IMR-90 (cell line): ENCODE measurements at places on chromosomes 4 and X. TPM values are rescaled to one million over a fixed set of nuclear protein-coding genes. Genes with fewer than 3 reads are reported as not detected.

Gene SCD5
- 12.4 and 17.2 TPM in 2 replicates for total RNA-seq

Gene ABLIM2
- total RNA-seq: under 0.01 TPM in 2 replicates

Gene NSUN7
- not detected in 2 replicates for total RNA-seq

Gene RRAGB
- total RNA-seq: 9.1 and 17.2 TPM in 2 replicates

Gene CPLX1
- total RNA-seq: not detected in 2 replicates

Gene MAGEB2
- not detected in 2 replicates for total RNA-seq

Gene HTR2C
- total RNA-seq: not detected in 2 replicates

Gene UGT2A3
- not detected in 2 replicates for total RNA-seq

Gene PROM1
- total RNA-seq: not detected in 2 replicates

Gene RASGEF1B
- 0.28 and 0.36 TPM in 2 replicates for total RNA-seq

- peak overlapping the region; percentile 7 for H3K27ac ChIP-seq
- peak; percentile 83 for DNase-seq
- H3K36me3 ChIP-seq: no peaks in the 10 kb centered on the region
Measured at GRCh38 chrX:109872021-109872732, 130.7 kb upstream of the TMEM164 start.

GRCh38 chr4:6986781-6987587, 56.2 kb upstream of the TADA2B start:
- peak; percentile 90 for DNase-seq
- peak overlapping the region; percentile 95 for H3K4me3 ChIP-seq
- H3K27me3 ChIP-seq: no peaks in the 10 kb centered on the region
- 0 out of 2 replicates have a peak, but pooled peaks cover 3% of the 10 kb centered on the region for H3K36me3 ChIP-seq
- peaks cover 14% of the 10 kb centered on the region for H3K4me1 ChIP-seq
- peak overlapping the region; percentile 87 for H3K27ac ChIP-seq

- H3K27ac ChIP-seq: no peak overlapping the region
- H3K4me3 ChIP-seq: no peak overlapping the region
- peaks cover 11% of the 10 kb centered on the region for H3K27me3 ChIP-seq
- H3K4me1 ChIP-seq: peaks cover 4% of the 10 kb centered on the region; the same call in 1 of the 2 replicates
- no peaks in the 10 kb centered on the region for H3K36me3 ChIP-seq
- DNase-seq: no peak
Measured at GRCh38 chrX:46961574-46962283, 49.5 kb downstream of the JADE3 start.

- H3K27me3 ChIP-seq: no peaks in the 10 kb centered on the region
- H3K36me3 ChIP-seq: no peaks in the 10 kb centered on the region
- peaks cover 11% of the 10 kb centered on the region for H3K4me1 ChIP-seq
- no peak overlapping the region for H3K27ac ChIP-seq
- DNase-seq: no peak
Measured at GRCh38 chr4:85792376-85793232, 317.7 kb downstream of the ARHGAP24 start.

DNA sequence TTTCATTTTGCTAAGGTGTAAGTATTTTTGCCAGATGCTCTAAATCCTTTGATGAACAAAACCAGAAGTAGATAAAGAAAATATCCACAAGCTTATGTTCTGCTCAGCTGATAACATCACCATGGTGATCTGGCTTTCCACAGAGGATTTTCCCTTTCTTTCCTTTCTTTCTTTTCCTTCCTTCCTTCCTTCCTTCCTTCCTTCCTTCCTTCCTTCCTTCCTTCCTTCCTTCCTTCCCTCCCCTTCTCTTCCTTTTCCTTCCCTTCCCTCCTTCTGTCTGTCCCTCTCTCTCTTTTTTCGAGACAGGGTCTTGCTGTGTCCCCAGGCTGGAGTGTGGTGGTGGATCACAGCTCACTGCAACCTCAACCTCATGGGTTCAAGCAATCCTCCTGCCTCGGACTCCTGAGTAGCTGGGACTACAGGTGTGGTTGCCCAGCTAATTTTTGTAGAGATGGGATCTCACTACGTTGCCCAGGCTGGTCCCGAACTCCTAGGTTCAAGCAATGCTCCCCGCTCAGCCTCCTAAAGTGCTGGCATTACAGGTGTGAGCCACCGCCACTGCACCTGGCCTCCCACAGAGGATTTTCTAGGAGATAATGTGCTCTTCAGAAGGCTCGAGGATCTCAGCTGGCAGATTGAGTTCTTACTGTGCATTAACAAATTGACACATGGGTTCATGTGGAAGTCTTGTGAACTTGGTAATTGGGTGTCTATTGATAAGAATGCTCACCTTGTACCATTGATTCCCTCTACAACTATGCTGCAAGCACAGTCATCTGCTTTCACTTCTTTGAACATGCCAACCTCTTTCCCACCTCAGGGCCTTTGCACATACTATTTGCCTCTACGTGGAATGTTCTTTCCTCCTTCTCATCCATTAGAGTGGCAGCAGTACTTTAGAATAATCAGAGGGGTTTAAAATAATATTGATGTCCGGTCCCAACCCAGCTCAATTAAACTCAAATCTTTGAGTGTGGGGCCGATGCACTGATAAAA, 1.4 kb upstream of the RHOH start:
- H3K4me1 ChIP-seq: peaks cover 2% of the 10 kb centered on the region; the same call in 1 of the 2 replicates
- no peak for DNase-seq
- H3K4me3 ChIP-seq: no peak overlapping the region

DNA sequence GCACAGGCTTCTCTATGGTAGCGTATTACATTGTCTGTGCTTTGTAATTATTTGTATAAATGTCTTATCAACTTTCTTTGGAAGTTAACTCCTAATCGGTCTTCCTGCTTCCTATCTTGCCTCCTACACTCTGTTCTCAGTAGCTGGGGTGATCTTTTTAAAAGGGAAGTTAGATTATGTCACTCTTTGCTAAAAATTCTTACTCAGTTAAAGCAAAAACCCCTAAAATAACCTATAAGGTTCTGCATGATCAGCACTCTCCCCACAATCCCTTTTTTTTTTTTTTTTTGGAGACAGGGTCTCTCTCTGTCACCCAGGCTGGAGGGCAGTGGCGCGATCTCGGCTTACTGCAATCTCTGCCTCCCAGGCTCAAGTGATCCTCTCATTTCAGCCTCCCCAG, 2.6 kb upstream of the PRPS1 start:
- DNase-seq: no peak
- H3K27ac ChIP-seq: no peak overlapping the region
- H3K36me3 ChIP-seq: no peaks in the 10 kb centered on the region
- H3K4me3 ChIP-seq: no peak overlapping the region
- no peaks in the 10 kb centered on the region for H3K4me1 ChIP-seq
- no peaks in the 10 kb centered on the region for H3K27me3 ChIP-seq

GRCh38 chrX:136147976-136148375, 643 bp downstream of the FHL1 start:
- H3K27ac ChIP-seq: peak overlapping the region; percentile 73
- H3K4me3 ChIP-seq: peak overlapping the region; percentile 93
- H3K4me1 ChIP-seq: no peaks in the 10 kb centered on the region; the same call in 1 of the 2 replicates
- no peaks in the 10 kb centered on the region for H3K36me3 ChIP-seq
- H3K27me3 ChIP-seq: peaks cover 7% of the 10 kb centered on the region

DNA sequence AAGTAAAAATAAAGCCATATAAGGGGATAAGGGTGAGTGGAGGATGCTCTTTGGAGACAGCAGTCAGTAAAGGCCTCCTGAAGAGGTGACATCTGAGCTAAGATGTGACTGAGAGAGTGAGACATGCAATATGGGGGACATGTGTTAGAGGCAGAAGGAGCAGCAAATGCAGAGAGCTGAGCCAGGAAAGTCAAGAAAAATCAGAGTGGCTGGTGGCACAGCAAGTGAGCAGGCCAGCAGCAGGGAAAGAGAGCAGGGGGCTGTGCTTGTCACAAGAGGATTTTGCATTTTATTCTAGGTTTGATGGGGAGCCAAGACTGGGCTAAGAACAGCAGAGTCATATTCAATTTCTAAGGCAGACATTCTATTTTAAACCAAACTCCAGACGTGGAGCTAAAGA, 394.5 kb downstream of the KCNIP4 start:
- no peak for DNase-seq
- H3K27me3 ChIP-seq: no peaks in the 10 kb centered on the region

DNA sequence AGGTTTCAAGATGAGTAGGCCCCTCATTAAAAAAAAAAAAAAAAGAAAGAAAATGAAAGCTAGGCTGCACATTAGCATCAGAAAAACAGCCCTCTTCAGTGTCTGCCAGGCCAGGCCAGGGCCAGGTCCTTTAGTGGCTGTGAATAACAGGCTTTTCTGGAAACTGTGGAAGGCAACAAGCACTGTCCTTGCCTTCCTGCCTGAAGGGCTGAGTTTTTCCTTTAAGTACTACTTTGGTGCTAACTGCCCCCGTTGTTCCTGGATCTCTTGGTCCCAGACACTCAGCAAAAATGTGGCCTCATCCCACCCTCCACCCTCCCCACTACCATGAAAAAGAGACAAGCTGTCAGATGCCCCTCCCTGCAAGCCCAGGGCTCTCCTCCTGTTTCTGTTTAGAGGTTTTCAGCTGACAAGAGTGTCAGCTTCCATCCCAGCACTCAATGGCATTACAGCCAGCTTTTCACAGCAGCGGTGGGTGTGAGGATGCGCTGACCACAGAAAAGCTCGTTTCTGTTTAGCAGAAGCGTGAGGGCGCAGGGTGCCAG, 174.2 kb downstream of the NHS start:
- DNase-seq: no peak
- H3K27ac ChIP-seq: peak overlapping the region; percentile 2; the same call in 1 of the 2 replicates
- no peak overlapping the region for H3K4me3 ChIP-seq
- peaks cover 15% of the 10 kb centered on the region for H3K4me1 ChIP-seq
- no peaks in the 10 kb centered on the region for H3K36me3 ChIP-seq

DNA sequence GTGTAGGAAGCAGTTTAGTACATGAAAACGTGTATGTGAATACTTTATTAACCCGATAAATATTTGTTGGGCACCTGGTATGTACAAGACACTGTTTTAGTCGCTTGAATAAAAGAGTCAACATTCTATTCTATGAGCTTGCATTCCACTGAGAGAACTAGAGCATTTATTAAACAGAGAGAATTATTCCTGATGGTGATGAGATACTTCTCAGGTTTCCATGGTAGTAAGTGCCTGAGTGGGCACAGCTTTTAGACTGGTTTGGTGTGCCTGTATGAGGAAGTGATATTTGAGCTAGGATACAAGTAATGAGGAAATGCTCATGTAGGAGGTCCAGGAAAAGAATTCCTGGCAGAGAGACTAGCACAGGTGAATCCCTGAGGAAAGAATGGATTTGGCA, 94.2 kb downstream of the ATP10D start:
- H3K4me1 ChIP-seq: no peaks in the 10 kb centered on the region
- no peaks in the 10 kb centered on the region for H3K27me3 ChIP-seq
- H3K36me3 ChIP-seq: peaks cover 30% of the 10 kb centered on the region
- H3K27ac ChIP-seq: no peak overlapping the region

DNA sequence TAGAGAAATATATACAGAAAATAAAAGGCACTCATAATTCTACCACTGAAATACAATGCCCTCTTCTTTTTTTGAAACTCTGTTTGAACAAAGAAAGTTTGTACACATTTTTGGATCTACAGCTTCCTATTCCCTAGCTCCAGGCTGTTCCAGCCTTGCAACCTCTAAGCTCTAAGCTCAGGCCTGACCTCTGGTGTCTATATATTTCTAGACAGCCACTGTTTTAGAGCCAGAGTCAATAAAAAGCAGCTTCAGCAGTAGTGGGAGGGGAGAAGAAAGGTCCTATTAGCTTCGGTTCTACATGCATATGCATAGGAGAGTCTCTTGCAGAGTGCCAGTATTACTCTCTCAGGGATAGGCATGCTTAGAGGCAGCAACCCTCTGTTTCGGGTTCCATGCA, 39.7 kb downstream of the CLDN2 start:
- no peak overlapping the region for H3K4me3 ChIP-seq
- peak; percentile 33 for DNase-seq
- H3K27ac ChIP-seq: no peak overlapping the region

- H3K27me3 ChIP-seq: peaks cover 2% of the 10 kb centered on the region; the same call in 1 of the 2 replicates
- H3K36me3 ChIP-seq: no peaks in the 10 kb centered on the region
- H3K4me1 ChIP-seq: peaks cover 1% of the 10 kb centered on the region; the same call in 1 of the 2 replicates
- no peak overlapping the region for H3K4me3 ChIP-seq
Measured at GRCh38 chrX:15373976-15374375, 10.2 kb downstream of the VEGFD start.

DNA sequence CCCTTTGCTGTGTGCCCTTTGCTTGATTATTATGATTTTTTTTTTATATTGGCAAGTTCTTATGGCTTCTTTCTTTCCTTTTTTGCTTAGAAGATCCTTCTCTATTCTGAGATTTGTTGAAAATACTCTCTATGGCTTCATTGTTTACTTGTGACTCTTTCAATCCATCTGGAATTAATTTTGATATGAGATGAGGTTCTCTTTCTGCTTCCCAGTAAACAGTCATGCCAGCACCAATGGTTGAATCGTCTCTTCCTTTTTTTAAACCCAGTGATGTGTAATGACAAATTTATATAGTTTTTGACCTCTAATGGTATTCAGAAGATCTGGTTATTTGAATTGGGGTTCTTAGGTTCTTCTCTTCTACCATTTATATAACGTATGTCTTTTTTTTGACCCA, 121.8 kb downstream of the ARHGAP10 start:
- no peak overlapping the region for H3K4me3 ChIP-seq
- peaks cover 7% of the 10 kb centered on the region; the same call in 1 of the 2 replicates for H3K4me1 ChIP-seq
- H3K36me3 ChIP-seq: peaks cover 10% of the 10 kb centered on the region
- no peaks in the 10 kb centered on the region for H3K27me3 ChIP-seq
- H3K27ac ChIP-seq: no peak overlapping the region
- DNase-seq: peak; percentile 79

GRCh38 chrX:70026851-70027200, 22.9 kb downstream of the AWAT2 start:
- no peaks in the 10 kb centered on the region for H3K4me1 ChIP-seq
- H3K27me3 ChIP-seq: peaks cover 15% of the 10 kb centered on the region
- DNase-seq: no peak
- no peak overlapping the region for H3K4me3 ChIP-seq

DNA sequence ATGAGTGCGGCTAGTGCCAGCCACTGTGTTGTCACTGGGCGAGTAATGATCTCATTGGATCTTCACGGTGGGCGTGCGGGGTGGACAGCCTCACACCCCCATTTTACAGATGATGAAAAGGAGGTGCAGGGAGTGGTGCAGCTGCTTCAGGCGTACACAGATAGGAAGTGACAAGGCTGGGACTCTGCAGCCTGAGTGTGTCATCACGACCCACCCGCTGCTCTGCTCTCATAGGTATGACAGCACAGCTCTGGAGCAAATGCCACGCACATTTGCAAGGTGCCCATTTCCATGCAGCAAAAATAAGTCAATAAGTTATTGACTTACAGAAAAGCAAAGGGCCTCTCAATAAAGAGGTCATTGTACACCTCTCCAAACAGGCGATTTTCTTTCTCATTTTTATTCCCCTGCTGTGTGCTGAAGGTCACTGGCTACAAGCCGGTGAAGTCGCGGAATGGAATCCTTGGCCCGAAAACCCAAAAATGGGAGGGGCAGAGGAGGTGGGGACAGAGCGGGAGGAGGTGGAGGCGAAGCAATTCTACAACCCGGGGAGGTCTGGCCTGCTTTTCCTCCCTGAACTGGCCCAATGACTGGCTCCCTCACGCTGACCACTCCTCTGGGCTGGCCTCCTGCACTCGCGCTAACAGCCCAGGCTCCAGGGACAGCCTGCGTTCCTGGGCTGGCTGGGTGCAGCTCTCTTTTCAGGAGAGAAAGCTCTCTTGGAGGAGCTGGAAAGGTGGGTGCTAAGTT, at the start of gene SOD3:
TSS of gene SOD3 (plus strand) at position 658 of the 750 bp plus-strand sequence. CDS start 3,949 bp downstream, outside the sequence.
- H3K27ac ChIP-seq: peak within 1 kb of the TSS; percentile 35; the same call in 1 of the 2 replicates
- peak; percentile 86 for DNase-seq
- H3K27me3 ChIP-seq: no peaks in the 10 kb centered on the region; the same call in 1 of the 2 replicates
- H3K36me3 ChIP-seq: no peaks in the 10 kb centered on the region; the same call in 1 of the 2 replicates

- no peaks in the 10 kb centered on the region for H3K27me3 ChIP-seq
- peaks cover 2% of the 10 kb centered on the region; the same call in 1 of the 2 replicates for H3K4me1 ChIP-seq
- no peak for DNase-seq
- no peaks in the 10 kb centered on the region for H3K36me3 ChIP-seq
Measured at GRCh38 chr4:150096625-150097024, 18.4 kb downstream of the DCLK2 start.

- H3K36me3 ChIP-seq: no peaks in the 10 kb centered on the region
- H3K4me3 ChIP-seq: no peak overlapping the region
- no peak for DNase-seq
- H3K4me1 ChIP-seq: no peaks in the 10 kb centered on the region
- no peaks in the 10 kb centered on the region for H3K27me3 ChIP-seq
Measured at GRCh38 chr4:157957905-157958304, 214.9 kb downstream of the GASK1B start.
